ENCODE measurements at places on chromosomes 16 and 17.

DNA sequence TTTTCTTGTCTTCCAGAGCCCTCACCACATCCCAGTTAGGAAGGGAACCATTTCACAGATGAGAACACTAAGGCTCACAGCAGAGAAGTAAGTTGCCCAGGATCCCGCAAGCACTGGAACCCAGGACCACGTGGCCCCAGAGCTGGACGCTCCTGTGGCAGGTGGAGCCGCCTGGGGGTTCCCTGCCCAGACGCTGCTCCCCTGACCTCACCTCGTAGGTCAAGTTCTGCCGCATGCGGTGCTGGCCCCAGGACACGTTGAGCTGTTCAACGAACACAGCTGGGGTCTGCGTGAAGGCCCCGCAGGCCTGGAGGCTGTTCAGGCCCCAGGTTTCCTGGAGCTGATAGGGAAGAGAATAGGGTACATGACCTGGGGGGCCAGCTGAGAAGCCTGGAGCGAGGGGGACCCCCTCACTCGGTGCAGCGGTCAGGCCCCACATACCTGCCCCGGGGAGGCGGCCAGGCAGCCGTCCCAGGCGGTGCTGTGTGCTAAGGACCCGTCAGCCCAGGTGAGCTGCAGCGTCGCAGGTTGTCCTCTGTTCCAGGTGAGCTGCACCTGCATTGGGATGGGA lies 54.1 kb downstream of the RMI2 start:
- DNase-seq: no peak

DNA sequence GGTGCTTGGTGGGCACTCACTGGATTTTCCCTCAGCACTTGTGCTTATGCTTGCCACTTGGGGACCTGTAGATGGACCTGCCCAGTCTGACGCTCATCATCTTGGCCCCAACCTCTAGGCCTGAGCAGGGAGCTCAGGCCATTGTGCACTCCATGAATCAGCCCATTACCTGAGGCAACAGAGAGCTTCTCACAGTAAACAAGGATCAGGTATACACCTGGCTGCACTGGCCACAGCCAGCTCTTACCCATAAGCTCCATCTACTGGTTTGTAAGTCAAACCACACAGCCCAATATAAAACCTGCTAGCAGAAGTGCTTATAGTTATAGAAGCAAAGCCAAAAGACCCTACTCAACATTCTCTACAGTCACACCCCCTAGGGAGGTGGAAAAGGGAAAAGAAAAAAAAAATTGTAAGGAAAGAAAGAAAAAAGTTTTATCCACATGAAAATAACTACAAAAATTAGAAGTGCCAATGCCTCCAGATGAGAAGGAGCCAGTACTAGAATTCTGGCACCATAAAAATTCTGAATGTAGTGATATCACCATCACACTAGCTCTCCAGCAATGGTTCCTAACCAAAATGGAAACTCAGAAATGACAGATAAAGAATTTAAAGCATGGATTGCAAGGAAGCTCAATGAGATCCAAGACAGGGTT lies 87.8 kb upstream of the CDH5 start:
- no peak for DNase-seq

- DNase-seq: no peak
Measured at GRCh38 chr16:80390871-80391489, 149.8 kb upstream of the DYNLRB2 start.

- no peak for DNase-seq
Measured at GRCh38 chr17:65898651-65899050, 293.3 kb downstream of the CEP112 start.

All from EL (cell line).